ENCODE measurements at places on chromosomes 6 and 20.

DNA sequence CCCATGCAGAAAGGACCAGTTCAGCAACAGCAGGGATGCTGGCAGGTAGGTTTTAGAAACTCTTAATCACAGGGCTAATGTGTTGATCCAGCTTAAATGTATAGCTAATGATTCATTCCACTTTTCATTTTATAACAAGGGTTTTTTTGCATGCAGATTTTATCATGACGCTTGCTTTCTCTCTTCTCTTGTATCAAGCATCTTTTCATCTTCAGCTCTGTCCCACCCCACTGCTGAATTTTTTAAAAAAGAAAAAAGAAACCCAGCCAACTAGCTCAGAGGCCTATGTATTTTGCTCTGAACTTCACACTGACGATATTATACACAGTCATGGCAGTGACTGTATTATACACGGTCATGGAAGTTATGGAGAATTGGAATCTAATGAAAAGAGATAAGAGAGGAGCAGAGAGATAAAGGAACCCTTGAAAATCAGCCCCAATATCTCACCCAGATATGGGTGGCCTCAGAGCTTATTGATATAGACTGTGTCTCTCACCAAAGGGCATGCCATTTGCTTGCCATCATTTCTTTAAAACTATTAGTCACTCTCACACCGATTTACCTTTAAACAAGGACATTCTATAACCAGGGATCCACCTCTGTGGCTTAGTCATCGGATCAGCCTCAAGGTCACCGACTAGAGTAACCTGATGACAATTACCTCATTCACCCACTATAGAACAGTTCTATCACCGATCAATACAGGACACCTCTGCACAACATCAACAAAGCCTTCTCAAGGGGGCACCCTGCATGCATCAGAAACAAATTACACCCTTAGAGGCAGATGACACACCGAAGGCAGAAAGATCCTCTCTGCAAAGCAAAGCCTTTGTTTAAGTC, 222.0 kb downstream of the ATXN1 start:
- DNase-seq = no peak

GRCh38 chr6:13229205-13230085, 98.9 kb downstream of the TBC1D7 start:
- no peak for DNase-seq

GRCh38 chr6:53159558-53159957, 10.9 kb upstream of the GCM1 start:
- DNase-seq = no peak

- no peak for DNase-seq
Measured at GRCh38 chr20:41138475-41139226, 1.3 kb downstream of the PLCG1 start.

- no peak for DNase-seq
Measured at GRCh38 chr6:51550243-51550642, 537.2 kb downstream of the PKHD1 start.

GRCh38 chr6:120938876-120939472, 395.3 kb downstream of the TBC1D32 start:
- DNase-seq = no peak

DNA sequence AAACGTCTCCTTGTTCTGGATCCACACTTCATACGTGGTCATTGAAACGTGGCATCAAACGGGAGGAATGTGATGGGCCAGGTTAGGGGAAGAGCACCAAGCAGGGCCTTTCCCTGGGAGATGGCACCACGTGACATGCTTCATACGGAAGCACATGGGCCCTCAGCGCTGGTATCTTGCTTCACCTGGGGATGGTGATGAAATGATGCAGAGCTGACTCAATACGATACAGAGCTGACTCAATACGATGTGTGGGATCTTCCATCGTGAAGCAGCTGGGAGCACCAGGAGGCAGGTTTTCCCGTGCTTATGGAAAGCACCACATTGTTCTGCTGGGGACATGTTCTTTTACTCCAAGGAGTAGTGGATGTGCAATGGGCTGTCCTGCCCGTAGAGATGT, 22.5 kb upstream of the TAGAP start:
- DNase-seq = no peak

Measured in H1 (cell line).